ENCODE measurements at places on chromosomes 12 and 14.

- no peak for DNase-seq
These were observed 141.1 kb downstream of the PAWR start for GRCh38 chr12:79549531-79550271.

DNA sequence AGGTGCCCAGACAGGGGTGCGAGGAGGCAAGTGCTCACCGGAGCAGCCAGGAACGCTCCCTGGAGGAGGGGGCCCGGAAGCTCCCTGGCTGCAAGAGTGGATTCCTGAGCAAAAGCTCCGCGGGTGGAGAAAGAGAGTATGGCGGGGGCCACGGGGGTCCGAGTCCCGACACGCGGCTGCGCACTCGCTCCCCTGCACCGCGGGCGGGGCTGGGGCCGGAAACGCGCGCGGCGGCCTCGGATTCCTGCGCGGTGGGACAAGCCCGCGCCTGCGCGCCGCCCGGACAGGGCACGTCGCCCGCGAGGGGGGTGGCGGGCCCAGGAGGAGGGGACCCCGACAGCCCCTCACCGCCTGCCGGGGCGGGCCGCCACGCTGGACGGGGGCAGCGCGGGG, 27.8 kb upstream of the GPR132 start:
- no peak for DNase-seq

DNA sequence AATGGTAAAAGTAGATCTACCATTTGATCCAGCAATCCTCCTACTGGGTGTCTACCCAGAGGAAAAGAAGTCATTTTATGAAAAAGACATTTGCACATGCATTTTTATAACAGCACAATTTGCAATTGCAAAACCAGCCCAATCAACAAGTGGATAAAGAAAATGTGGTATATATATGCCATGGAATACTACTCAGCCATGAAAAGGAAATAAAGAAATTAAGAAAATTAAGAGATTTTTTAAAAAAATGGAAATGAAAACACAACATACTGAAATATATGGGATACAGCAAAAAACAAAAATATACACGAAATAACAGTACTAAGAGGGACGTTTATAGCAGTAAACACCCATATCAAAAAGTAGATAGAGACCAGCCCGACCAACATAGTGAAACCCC, 58.9 kb downstream of the ACSM4 start:
- DNase-seq, result no peak

DNA sequence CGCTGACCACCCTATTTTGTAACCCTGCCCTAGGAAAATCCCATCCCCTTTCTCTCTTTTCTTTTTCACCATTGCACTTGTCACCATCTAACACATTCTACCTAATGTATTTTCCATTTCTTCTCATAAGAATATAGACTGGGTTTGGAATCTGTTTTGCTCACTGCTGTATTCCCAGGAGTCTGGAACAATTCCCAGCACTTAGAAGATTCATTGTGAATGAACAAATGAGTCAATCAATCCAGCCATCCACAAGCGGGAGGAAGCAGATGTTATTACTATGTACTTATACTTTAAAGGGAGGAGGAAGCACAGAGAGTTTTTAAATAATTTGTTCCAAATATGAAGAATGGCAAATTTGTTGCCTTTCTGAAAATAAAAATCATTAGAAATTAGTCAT, 142.1 kb downstream of the KIF21A start:
- peak; percentile 20 for DNase-seq

- DNase-seq, result peak; percentile 32
These were observed 54.5 kb downstream of the MIS18BP1 start for GRCh38 chr14:45198551-45198950.

- DNase-seq, result no peak
These were observed 150.7 kb downstream of the KTN1 start for GRCh38 chr14:55730592-55731310.

DNA sequence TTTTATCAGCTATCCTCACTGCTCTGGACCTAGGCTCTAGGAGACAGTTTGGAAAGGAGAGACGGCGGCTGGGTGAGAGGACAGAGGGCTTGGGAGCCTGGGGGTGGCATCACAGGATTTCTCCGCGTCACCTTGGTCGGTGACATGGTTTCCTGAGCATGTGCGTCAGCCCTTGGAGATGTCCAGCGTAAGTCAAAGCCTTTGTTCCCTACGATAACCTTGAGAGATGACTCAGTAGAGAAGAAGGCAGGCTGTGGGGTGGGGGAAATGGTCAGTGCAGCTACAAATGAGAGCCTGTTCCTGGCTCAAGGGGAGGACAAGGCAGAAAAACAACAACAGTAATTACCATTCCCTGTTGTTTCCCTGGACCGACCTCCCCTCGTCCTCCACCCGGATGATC, 90.2 kb upstream of the TBX3 start:
- no peak for DNase-seq

GRCh38 chr12:84727961-84728360, 184.6 kb downstream of the SLC6A15 start:
- no peak for DNase-seq

DNA sequence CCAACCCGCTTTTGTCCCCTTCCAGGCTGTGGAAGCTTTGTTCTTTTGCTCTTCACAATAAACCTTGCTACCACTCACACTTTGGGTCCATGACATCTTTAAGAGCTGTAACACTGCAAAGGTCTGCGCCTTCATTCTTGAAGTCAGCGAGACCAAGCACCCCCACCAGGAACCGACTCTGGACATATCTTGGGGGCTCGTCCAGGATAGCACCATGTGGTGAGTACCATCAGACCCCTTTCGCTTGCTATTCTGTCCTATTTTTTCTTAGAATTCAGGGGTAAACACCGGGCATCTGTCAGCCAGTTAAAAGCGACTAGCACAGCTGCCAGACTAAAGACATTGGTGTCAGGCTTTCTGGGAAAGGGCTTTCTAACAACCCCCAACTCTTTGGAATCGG, 137.6 kb upstream of the PPFIA2 start:
- no peak for DNase-seq

GRCh38 chr12:115468087-115468510, 784.1 kb upstream of the TBX3 start:
- DNase-seq, result no peak

DNA sequence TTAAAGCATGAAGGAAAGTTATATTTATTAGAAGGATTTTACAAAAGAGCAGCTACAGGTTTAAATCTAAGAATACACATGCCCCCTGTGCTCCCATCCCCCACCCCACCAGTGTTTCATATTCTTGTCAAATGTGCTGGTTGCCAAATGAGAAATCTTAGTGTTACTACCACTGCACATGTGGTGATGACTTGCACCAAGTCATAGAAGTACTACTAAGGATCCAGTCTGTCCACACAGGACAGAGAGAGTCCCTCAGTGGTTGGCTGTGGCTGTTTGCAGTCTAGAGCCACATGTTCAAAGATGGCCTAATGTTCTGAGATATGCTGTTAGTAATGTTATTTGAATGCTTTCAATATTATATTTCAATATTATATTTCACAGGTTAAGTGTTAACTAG, 268.8 kb downstream of the ADAMTS20 start:
- DNase-seq, result no peak

GRCh38 chr12:13376610-13377373, 180.3 kb downstream of the EMP1 start:
- no peak for DNase-seq

- no peak for DNase-seq
These were observed 118.9 kb downstream of the STAB2 start for GRCh38 chr12:103705927-103706326.

GRCh38 chr12:56062996-56063395, 17.0 kb upstream of the ERBB3 start:
- no peak for DNase-seq

GRCh38 chr14:75793806-75794205, 132.8 kb downstream of the TTLL5 start:
- no peak for DNase-seq

DNA sequence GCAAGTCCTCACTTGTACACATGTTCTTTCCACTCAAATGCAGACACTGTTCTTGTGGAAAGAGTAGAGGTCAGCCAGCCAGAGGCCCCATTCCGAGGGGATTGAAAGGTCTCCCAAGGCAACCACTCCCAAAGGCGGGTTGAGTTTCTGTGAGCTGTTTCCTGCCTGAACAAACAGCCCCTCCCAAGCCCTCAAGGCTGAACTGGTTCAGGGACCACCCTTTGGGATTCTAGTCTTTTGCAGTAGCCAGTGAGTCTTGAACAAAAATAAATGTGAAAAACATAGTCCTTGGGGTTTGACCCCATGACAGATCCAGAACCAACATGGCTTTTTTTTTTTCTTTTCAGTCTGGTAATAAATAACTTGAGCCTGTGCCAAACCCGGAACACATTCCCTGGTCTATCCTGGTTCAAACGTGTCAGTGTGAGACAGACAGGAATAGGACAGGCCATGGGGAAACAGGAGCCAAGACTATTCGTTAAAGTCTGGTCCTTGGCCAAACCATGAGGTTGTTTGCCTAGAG, 17.6 kb upstream of the STK38L start:
- DNase-seq, result no peak

DNA sequence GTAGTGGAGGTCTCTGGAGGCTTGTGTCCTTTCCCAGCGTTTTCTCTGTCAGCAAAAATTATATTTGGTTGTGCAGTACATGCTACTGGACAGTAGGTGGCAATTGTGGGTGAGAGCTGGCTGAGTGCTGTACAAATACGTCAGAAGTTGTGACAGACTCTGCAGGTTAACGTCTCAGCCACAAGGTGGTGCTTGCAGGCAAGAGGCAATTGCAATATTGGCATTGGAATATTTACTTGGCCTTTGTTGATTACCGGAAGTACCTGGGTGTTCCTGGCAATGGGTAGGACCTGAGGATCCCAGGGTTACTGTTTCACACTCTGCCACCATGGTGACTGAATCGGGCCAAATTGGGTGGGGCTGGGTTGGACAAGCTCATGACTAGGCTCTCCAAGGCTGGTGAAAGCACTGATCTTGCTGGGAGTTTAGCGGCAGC, 333.9 kb upstream of the LMO3 start:
- DNase-seq, result no peak

- no peak for DNase-seq
These were observed 22.5 kb downstream of the MAP3K12 start for GRCh38 chr12:53476769-53477209.

DNA sequence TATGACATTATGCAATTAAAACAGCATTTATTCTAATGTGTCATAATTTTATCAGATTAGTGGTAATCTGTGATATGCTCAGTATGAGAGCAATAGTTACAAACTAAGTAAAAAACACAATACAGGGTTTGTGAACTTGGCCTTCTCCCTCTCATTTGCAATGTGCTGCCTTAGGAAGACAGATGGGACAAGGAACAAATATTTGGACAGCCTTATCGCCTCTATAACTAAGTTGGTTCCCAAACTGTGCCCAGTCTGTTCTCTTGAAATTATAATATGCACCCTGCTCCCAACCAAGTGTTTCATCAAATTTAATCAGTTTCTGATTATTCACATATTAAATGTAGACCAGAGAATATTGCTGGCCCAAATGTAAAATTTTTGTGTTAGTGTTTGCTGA, 22.7 kb downstream of the MGST1 start:
- DNase-seq, result no peak

- DNase-seq, result no peak
These were observed 14.9 kb upstream of the LRRK2 start for GRCh38 chr12:40209886-40210285.

DNA sequence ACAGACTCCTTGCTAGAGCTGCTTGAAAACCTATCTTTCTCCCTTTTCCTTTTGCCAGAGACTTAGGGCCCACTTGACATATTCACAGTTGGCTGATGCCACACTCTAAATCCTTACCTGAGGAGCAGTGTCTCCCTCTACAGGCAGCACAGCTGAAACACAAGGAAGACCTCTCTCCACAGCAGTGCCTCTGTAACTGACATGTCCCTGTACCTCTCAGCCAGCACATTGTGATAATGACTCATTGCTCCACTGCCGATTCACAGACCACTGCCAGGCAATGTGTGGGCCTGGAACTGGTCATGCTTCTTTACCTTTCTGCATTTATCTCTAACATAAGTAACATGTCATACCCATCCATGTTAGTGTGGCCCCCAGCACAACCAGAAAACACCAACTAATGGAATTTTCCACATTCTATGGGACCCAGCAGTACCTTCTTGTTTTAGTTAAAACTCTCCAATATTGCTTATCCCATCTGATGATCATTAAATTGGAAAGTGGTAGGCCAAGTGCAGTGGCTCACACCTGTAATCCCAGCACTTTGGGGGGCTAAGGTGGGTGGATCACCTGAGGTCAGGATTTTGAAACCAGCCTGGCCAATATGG, 56.5 kb downstream of the GTF2A1 start:
- no peak for DNase-seq

- no peak for DNase-seq
These were observed 20.1 kb downstream of the PLBD1 start for GRCh38 chr12:14547571-14547970.

- DNase-seq, result no peak
These were observed 1.3 kb upstream of the ZDHHC17 start for GRCh38 chr12:76762601-76762980.

- no peak for DNase-seq
These were observed 20.0 kb downstream of the UTP20 start for GRCh38 chr12:101299931-101300330.

GRCh38 chr12:46153268-46153872, 115.5 kb downstream of the SLC38A1 start:
- DNase-seq, result no peak

DNA sequence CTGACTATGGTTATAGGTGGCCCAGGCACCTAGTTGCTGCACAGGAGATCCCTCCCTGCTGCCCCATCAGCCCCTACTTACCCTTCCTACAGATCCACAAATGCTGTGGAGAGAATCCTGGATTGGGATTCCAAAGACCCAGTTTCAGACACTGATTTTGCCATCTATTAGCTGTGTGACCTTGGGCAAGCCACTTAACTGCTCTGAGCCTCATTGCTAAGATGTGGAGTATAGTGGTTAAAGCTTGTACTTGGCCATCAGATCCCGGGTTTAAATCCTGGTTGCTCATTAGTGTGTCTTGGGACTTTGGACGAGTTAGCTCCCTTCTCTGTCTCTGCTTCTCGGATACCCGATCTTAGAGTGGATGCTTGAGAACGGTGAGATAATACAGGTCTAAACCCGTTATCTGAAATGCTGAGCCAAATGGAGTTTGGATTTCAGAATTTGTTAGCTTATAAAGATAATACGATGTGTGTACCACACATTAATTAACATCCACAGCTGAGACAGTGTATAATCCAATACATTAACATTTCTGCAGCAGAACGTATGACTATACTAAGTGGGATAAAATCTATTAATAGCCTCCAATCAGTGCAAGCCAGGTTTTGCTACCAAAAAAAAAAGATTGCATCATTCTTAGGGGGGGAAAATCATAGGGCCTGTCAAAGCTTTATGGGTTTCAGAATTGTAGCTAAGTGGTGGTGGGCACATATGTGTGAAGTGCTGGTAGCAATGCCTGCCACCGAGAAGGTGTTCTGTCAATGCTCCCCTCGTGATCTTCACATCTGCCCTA, 16.0 kb downstream of the PROX2 start:
- DNase-seq, result no peak

- DNase-seq, result peak; percentile 65
These were observed at the start of gene VPS37B for GRCh38 chr12:122895704-122896636. Gene VPS37B (minus strand): TSS chr12:122896124. CDS start chr12:122896062, 62 bp downstream.

GRCh38 chr14:51067295-51067694, 27.6 kb downstream of the TRIM9 start:
- DNase-seq, result no peak

GRCh38 chr12:109461846-109462756, 15.0 kb downstream of the KCTD10 start:
- DNase-seq, result peak; percentile 98

GRCh38 chr14:92585981-92586937, 72.7 kb downstream of the RIN3 start:
- peak; percentile 97 for DNase-seq

Data from fibroblast of skin of left biceps (primary cell).